Colonic mucosa (tissue), 4 donors: ENCODE measurements at places on chromosomes 13 and 19. TPM values are rescaled to one million over a fixed set of nuclear protein-coding genes. Genes with fewer than 3 reads are reported as not detected.

Gene OLFM2
- 1.2 TPM for total RNA-seq

Gene NLRP7
- not detected for total RNA-seq

Gene PCDH20
- total RNA-seq: 7.8 TPM

Gene KCNRG
- 0.30 TPM for total RNA-seq

Gene CBARP
- 0.22 TPM for total RNA-seq

Gene OR4F17
- not detected for total RNA-seq

Gene PEG3
- 1.4 TPM for total RNA-seq

Gene PSG1
- total RNA-seq: not detected

Gene IGFL1
- not detected for total RNA-seq

Gene CEACAM8
- total RNA-seq: 0.85 TPM

Gene LYPD3
- 0.42 TPM for total RNA-seq

Gene SMIM44
- total RNA-seq: 4.3 TPM

Gene TSKS
- not detected for total RNA-seq

Gene FLT1
- total RNA-seq: 16.6 TPM

Gene MADCAM1
- total RNA-seq: 7.3 TPM

Gene METTL21C
- total RNA-seq: not detected

Gene CCL25
- total RNA-seq: not detected

Gene APOE
- 78.9 TPM for total RNA-seq

Gene PRR22
- 5.7 TPM for total RNA-seq

Gene LINGO3
- total RNA-seq: not detected

Gene IL12RB1
- 0.53 TPM for total RNA-seq
